ENCODE measurements at places on chromosomes 2 and 18.

DNA sequence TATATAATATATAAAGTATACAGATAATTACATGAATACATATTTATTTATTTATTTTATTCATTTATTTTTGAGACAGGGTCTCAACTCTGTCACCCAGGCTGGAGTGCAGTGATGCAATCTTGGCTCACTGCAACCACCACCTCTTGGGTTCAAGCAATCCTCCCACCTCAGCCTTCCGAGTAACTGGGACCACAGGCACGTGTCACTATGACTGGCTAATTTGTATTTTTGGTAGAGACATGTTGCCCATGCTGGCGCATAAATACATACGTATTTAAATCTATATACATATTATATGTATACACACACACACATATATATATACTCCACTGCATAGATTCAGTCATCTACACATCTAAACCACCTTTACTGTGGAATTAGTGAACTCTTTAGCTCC, 20.6 kb upstream of the NDUFV2 start:
- peak; percentile 66 for DNase-seq

DNA sequence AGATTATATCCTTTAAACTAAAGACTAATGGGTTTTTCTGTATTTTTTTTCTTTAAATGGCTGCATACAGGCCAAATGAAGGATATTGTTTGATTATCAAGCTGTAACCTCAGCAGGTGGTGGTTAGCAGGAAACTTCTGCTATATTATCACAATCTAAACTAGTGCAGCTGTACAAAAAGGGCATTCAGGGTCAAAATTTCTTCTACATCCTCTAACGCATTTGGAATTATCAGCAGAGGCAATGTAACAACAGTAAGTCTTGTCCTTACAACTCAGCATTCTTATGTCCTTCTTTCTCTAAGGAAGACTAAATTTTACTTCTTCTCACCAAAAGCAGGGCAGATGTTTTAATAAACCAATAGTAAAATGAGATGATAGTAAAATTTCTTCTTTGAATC, 135.8 kb upstream of the FN1 start:
- DNase-seq: no peak

DNA sequence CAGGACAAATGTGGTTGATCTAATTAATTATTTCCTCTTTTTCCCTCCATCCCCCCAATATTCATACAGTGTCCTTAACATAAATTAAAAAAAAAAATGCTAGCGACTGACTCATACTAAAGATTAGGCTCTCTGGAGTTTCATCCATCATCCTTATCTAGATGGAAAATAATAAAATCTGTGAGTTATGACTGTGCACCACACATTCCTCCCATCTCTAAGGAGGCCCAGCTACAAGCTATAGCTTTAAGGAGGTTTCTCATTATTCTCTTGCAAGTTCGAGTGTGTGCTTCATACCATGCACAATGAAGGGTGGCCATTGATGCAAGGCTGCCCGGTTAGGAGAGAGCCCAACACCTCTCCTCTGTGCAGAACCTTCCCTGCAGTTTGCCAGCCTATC, 77.3 kb downstream of the XDH start:
- DNase-seq: no peak

GRCh38 chr2:239244625-239245024, 156.2 kb downstream of the HDAC4 start:
- DNase-seq: no peak

DNA sequence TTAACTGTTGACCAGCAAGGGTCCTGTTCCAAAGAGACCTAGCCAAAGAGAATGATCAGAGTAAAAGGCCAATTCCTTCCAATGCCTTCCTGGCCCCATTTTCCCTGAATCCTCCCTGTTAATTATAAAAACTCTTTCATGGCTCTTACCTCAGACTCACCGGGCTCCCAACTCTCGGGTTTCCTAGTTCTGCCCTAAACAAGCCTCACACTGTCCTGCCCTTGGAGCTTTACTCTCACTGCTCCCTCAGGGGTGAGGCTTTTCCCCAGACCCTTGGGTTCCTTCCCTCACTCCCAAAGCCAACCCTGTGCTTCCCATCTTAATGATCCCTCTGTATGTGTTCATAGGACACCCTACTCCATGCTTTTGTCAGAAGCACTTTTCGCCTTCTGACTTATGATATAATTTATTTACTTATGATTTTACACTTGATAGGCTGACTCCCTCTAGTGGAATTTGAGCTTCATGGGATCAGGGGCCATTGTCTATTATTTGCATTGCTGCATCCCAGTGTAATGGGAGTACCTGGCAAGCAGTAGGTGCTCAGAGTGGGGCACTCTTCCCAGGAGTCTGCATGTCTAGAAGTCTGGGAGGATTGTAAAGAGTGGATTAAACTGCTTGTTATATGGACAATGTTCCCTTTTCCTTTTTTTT, 29.9 kb upstream of the ZNG1B start:
- no peak for DNase-seq

GRCh38 chr2:70084973-70085710, 2.1 kb upstream of the PCBP1 start:
- DNase-seq: peak; percentile 74

- no peak for DNase-seq
Measured at GRCh38 chr2:149410701-149411484, 80.5 kb downstream of the LYPD6 start.

DNA sequence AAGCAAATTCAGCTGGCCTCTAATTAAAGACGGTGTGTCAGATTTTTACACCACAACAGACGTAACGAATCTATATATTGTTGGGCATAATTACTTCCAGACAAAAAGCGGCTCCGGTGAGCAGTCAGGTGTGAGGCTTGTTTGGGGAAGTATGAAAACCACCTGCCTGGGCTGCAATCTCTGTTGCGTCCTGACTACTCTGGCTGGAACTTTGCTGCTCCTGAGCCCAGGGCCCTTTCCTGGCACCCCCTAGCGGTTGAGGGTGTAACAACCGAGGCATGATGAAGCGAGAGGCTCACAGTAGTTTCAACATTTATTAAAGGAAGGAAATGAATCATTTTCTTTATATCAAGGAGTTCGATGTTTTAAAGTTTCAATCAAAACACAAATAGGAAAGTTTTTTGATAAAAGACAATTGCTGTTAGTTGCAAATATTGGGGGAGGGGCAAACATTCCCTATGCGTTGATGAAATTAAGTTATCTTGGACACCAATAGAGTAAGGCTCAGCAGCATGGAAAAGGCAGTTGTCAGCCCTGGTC, 10.6 kb upstream of the ITGB6 start:
- DNase-seq: peak; percentile 84

DNA sequence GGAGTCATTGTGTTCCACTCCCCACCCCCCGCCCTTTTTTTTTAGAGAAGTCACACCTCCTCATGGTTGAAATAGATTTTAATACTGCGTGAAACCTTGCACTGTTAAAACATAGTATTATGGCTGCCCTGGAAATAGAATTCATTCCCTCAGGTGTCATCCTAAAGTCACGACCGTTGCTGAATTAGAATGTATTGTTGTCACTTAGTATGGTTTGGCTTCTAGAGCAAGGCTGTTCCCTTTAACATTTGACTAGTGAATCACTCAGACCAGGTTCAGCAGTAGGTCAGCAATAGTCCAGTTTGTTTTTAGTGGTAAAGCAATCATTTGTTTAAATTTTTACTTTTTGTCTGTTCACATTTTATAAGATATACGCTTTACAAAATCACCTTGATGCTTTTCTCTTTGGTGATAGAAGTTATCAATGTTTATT, 1.2 kb downstream of the BABAM2 start:
- DNase-seq: no peak
